CD4-positive, alpha-beta T cell (primary cell): ENCODE measurements at places on chromosomes 7 and 10. TPM values are rescaled to one million over a fixed set of nuclear protein-coding genes. Genes with fewer than 3 reads are reported as not detected.

PON1 gene
- not detected for total RNA-seq

PRPF18 gene
- 22.7 TPM for total RNA-seq

NFE2L3 gene
- 0.93 TPM for total RNA-seq

MRLN gene
- total RNA-seq: 0.56 TPM

GRM3 gene
- not detected for total RNA-seq

NPY4R gene
- total RNA-seq: not detected

PAX4 gene
- not detected for total RNA-seq

TET1 gene
- 1.5 TPM for total RNA-seq

MCM10 gene
- total RNA-seq: 0.16 TPM

BEND7 gene
- total RNA-seq: not detected

GJD4 gene
- total RNA-seq: not detected

CTAGE15 gene
- total RNA-seq: 0.47 TPM

TNS3 gene
- total RNA-seq: 0.47 TPM

EVX1 gene
- total RNA-seq: 0.33 TPM

AS3MT gene
- 0.77 TPM for total RNA-seq

GRCh38 chr7:118289476-118289875 is 65.0 kb downstream of the ANKRD7 start:
- DNase-seq: no peak
- no peak overlapping the region for H3K27ac ChIP-seq
- peaks cover 13% of the 10 kb centered on the region for H3K27me3 ChIP-seq
- no peaks in the 10 kb centered on the region for H3K36me3 ChIP-seq
- peaks cover 8% of the 10 kb centered on the region for H3K4me1 ChIP-seq

- no peaks in the 10 kb centered on the region for H3K4me1 ChIP-seq
- no peak overlapping the region for H3K4me3 ChIP-seq
- no peaks in the 10 kb centered on the region for H3K36me3 ChIP-seq
- no peak for DNase-seq
- H3K27me3 ChIP-seq: no peaks in the 10 kb centered on the region
Observed at GRCh38 chr7:46949270-46949931, 632.5 kb downstream of the TNS3 start.

DNA sequence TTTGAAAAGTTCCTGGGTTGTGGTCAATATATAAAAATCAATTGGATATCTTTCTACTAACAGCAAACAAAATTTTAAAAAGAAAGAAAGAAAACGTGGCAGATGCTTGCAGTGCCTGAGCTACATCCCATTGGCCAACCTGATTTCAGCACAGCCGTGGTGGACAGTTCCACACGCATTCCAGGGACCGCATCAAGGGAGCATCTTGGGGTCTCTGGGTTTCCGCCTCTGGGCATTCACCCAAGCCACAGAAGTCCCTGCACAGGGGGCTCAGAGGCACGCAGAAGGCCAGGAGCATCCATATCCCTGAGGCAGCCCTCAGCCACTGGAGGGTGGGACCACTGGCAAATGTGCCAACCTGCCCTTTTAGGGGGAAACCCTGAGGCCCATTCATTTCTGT is 254.5 kb upstream of the RNF32 start:
- no peaks in the 10 kb centered on the region for H3K4me1 ChIP-seq
- no peak overlapping the region for H3K27ac ChIP-seq
- DNase-seq: no peak
- H3K4me3 ChIP-seq: no peak overlapping the region
- no peaks in the 10 kb centered on the region for H3K27me3 ChIP-seq

DNA sequence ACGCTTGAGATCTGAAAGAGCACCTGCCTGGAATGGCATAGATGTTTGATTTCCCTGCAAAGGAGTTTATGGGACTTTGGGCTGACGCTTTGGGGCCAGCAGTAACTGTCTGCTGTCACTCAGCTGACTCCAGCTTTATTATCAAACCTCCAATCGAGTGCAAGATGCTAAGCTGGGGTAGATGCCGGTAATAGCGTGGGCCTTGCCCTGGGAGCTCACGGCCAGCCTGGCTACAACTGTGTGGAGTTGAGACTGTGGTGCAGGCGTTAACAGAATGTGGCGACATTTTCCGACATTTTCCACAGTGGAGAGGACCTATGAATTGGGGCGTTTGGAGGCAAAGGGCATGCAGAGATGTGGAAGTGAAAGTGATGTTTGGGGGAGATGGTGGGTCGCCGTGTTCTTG is 1.3 kb downstream of the CHST12 start:
- peak overlapping the region; percentile 35 for H3K27ac ChIP-seq
- DNase-seq: no peak
- peak overlapping the region; percentile 64 for H3K4me3 ChIP-seq
- peaks cover 67% of the 10 kb centered on the region for H3K4me1 ChIP-seq
- H3K27me3 ChIP-seq: no peaks in the 10 kb centered on the region

- H3K36me3 ChIP-seq: no peaks in the 10 kb centered on the region
- DNase-seq: no peak
- H3K27ac ChIP-seq: no peak overlapping the region
- no peaks in the 10 kb centered on the region for H3K27me3 ChIP-seq
- no peak overlapping the region for H3K4me3 ChIP-seq
Observed at GRCh38 chr7:66356277-66356721, 151.2 kb downstream of the TPST1 start.

- H3K36me3 ChIP-seq: peaks cover 36% of the 10 kb centered on the region
- H3K4me3 ChIP-seq: no peak overlapping the region
- DNase-seq: no peak
- no peaks in the 10 kb centered on the region for H3K27me3 ChIP-seq
- peaks cover 4% of the 10 kb centered on the region for H3K4me1 ChIP-seq
Observed at GRCh38 chr7:64802699-64803098, 8.5 kb downstream of the ZNF138 start.

DNA sequence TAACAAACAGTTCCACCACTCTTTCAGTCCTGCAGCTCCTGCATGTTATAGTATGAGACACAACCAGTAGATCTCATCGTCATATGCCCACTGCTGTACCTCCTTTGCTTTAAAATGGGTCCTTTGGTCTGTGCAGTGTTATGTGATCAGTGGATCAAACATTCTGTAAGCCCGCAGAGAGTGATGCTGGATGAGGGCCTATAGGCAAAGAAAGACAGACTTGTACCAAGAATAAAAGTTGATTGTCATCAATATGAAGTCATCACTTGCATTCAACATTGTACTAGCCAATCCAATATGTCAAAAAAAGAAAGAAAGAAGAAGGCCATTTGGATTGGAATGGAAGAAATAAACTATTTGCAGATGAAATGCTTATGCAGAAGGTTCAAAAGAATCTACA is 79.8 kb upstream of the PHYHIPL start:
- DNase-seq: no peak
- H3K36me3 ChIP-seq: no peaks in the 10 kb centered on the region
- H3K27ac ChIP-seq: no peak overlapping the region
- no peaks in the 10 kb centered on the region for H3K4me1 ChIP-seq
- no peak overlapping the region for H3K4me3 ChIP-seq
- H3K27me3 ChIP-seq: no peaks in the 10 kb centered on the region

DNA sequence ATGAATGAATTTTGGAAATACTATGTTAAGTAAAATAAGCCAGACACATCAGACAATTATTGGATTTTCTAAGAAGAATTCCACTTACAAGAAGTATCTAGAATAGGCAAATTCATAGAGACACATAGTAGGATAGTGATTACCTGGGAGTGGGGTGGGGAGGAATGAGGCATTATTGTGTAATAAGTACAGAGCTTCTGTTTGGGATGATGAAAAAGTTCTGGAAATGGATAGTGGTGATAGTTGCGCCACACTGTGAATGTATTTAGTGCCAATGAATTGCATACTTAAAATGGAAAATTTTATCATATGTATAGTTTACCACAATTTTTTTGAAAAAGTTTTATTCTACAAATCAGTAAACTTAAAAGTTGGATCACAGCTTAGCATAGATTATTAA is 297.2 kb upstream of the KAT6B start:
- H3K36me3 ChIP-seq: no peaks in the 10 kb centered on the region
- H3K4me3 ChIP-seq: no peak overlapping the region
- no peak overlapping the region for H3K27ac ChIP-seq
- DNase-seq: no peak
- H3K27me3 ChIP-seq: no peaks in the 10 kb centered on the region

GRCh38 chr7:123974326-123974908 is 49.4 kb downstream of the SPAM1 start:
- no peak overlapping the region for H3K27ac ChIP-seq
- no peaks in the 10 kb centered on the region for H3K36me3 ChIP-seq
- H3K27me3 ChIP-seq: no peaks in the 10 kb centered on the region
- no peak for DNase-seq

DNA sequence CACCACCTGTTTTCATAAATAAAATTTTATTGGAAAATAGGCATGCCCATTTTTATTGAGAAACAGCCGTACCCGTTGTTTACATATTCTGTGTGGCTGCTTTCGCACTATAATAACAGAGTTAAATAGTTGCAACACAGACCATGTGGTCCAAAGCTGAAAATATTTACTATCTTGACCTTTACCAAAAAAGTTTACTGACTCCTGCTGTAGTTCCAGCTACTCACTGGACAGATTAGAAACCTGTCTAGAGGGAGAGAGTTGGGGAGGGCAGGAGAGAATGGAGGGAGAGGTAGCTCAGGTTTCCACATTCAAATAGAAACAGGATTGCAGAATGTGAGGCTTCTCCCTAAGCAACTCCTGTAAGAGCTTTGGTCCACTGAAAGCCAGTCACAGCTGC is 55.1 kb upstream of the GLCCI1 start:
- H3K4me1 ChIP-seq: no peaks in the 10 kb centered on the region
- H3K36me3 ChIP-seq: no peaks in the 10 kb centered on the region
- H3K27ac ChIP-seq: no peak overlapping the region
- no peak for DNase-seq

- no peaks in the 10 kb centered on the region for H3K27me3 ChIP-seq
- DNase-seq: no peak
- H3K4me1 ChIP-seq: no peaks in the 10 kb centered on the region
- H3K27ac ChIP-seq: no peak overlapping the region
- no peak overlapping the region for H3K4me3 ChIP-seq
Observed at GRCh38 chr10:4635388-4635787, 190.6 kb upstream of the AKR1E2 start.

DNA sequence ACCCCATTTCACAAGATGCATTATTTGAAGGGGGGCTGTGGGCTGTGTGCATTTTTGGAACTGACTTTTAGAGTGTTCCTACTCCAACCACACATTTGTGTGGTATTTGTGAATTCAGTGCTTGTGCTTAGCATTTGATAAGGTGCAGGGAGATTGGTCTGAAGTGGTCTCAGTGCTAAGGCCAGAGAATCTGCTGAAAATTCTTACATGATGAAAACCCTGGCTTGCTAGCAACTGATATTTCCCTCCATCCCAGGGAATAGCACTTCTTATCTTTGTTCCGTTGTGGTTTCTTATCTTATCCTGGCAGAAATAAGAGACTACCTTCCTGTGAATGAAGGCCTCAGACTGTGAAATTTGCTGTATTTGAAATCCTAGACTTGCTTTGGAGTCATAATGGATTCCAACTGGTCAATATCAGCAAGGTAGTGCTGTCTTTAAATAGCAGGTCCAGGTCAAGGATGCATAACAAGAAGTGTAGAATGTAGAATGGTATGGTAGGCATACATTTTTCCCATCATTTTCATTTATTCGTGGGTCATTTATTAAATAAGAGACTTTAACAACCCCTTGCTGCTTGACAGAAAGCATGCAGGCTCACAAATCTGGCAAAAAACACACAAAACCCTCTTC is 986.9 kb downstream of the REEP3 start:
- H3K36me3 ChIP-seq: no peaks in the 10 kb centered on the region
- H3K27ac ChIP-seq: no peak overlapping the region
- no peaks in the 10 kb centered on the region for H3K27me3 ChIP-seq
- no peak for DNase-seq

DNA sequence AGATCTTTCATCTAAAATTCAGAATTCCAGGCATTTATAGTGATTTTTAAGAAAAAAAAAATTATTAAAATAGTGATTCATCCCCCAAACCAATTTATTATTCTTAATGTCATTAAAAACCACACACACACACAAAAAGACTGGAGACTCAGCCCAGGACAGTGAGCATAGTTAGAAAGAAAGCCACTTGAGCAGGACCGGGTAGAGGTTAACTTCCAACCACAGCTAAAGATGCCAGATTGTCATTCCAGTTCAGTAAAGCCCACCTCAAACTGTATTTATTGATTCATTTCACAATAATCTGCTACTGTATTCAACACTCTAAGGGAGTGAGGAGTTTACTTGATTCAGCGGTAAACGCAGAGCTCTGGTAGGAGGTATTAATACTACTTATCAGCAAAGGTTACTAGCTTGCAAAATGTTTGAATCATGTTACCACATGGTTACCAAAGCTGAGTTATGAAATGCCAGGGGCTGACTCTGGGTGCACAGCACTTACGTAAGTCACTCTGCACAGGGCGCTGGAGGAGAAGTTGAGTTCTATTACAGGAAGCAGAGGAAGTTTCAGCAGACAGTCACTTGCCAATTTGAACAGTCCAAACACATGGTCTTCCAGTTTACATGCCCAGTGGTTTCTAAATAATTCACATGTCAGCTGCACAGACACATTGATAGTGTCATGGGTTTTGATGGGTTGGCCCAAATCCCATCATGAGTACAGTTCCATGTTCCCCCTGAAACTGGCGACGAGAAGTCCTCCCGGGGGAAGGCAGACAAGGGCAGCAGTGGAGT is 64.6 kb downstream of the KLF6 start:
- no peaks in the 10 kb centered on the region for H3K36me3 ChIP-seq
- no peaks in the 10 kb centered on the region for H3K27me3 ChIP-seq
- no peak overlapping the region for H3K4me3 ChIP-seq
- H3K27ac ChIP-seq: no peak overlapping the region
- H3K4me1 ChIP-seq: no peaks in the 10 kb centered on the region
- no peak for DNase-seq

GRCh38 chr10:131072651-131073468 is 238.7 kb downstream of the TCERG1L start:
- no peak overlapping the region for H3K27ac ChIP-seq
- no peaks in the 10 kb centered on the region for H3K27me3 ChIP-seq
- H3K36me3 ChIP-seq: no peaks in the 10 kb centered on the region
- no peaks in the 10 kb centered on the region for H3K4me1 ChIP-seq
- DNase-seq: no peak
- no peak overlapping the region for H3K4me3 ChIP-seq

- H3K4me3 ChIP-seq: no peak overlapping the region
- DNase-seq: no peak
- peaks cover 70% of the 10 kb centered on the region for H3K36me3 ChIP-seq
- no peak overlapping the region for H3K27ac ChIP-seq
- no peaks in the 10 kb centered on the region for H3K27me3 ChIP-seq
- no peaks in the 10 kb centered on the region for H3K4me1 ChIP-seq
Observed at GRCh38 chr7:135597181-135597925, 39.6 kb downstream of the NUP205 start.
